ENCODE measurements at places on chromosomes 2 and 18. TPM values are rescaled to one million over a fixed set of nuclear protein-coding genes. Genes with fewer than 3 reads are reported as not detected.

- no peak for DNase-seq
Measured at GRCh38 chr2:28319118-28320008, 73.3 kb upstream of the FOSL2 start.

- no peak for DNase-seq
Measured at GRCh38 chr2:29880084-29880483, 41.3 kb downstream of the ALK start.

DNA sequence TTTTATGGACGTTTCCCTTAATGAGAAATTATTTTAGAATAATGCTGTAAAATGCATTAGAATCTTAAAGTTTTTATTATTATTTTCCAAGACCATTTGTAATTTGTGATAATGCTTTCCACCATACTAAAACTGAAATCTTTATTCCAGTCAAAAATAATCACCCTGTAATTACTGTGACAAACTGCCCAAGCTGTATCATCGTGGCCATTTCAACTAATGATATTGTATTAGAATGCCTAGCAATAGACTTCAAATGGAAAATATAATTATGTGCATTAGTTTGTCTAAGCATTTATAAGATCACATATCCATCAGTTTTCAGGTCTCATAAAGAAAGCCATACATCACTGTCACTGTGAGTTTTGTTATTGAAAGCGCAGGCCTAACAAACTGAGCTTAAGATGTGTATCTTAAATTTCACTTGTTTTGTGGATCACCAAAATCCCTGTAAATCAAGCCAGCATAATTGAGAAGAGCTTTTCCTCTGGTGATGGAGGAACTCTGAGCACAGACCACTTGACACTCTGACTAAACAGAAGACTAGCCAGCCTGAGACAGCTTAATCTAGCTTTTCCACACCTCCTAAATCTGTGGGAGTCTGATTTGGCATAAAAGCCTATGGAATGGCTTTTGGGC is 1312.2 kb upstream of the ACVR2A start:
- DNase-seq, result no peak

DNA sequence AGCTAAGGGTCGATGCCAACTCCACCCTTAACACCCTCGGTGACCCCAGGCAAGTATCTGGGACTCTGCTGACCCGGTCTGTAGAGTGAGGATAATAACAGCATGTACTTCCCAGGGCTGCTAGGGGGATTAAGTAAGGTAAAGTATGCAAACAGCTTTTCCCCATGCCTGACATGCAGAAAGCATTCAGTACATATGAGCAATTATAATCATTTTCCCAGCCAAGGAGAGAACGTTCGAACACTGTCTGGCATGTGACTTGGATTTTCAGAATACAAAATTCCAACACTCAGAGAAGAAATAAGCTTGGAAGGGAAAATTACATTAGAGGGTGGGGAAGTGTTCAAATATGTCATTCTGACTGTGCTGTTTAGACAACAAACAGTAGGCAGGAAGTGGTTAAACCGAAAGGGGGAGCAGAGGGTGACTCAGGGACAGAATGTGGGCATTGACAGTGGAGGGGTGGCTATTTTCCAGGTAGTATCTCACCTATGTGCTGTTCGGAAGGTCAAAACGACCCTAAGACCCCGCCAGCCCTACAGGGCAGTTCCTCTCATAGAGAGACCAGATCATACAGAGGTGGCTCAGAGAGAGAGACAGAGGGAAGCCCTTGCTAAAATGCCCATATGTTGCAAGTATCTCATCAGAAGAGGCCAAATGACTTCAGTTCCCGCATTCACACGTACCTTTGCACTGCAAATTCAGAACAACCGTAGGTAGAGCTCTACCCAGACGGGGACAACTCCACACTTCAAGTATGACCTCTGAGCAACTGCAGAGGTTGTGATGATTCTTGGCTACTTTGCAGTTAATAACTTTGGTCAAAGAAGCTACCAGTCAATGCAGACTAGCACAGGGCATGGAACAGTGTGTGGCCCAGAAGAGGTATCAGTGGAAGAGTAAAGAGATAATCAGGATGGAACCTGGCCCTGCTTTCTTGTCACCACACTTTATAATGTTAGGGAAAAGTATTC is 14.8 kb downstream of the ASPRV1 start:
- no peak for DNase-seq

- DNase-seq, result no peak
Measured at GRCh38 chr2:24117902-24118301, 5.2 kb downstream of the PFN4 start.

DNA sequence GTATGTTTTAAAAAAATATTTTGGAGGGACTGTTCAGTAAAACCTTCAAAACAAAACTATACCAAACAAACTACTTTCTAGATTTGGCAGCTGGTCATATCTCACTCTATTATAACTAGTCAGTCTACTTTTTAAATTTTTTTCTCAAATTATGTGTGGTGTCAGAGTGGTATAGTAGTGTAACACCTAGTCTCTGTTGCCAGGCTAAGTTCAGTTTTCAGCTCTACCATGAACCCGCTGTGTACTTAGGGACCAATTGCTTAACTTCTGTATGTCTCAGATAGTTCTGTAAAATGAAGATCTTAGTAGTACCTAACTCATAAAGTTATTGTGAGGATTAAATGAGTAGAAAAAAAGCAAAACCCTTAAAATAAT is 54.3 kb downstream of the GPD2 start:
- DNase-seq, result no peak

GRCh38 chr2:164369366-164369765 is 251.9 kb downstream of the GRB14 start:
- no peak for DNase-seq

The SLC23A3 gene
- 10.8 TPM for polyA plus RNA-seq

The SCG2 gene
- 1.5 TPM for polyA plus RNA-seq

The SP140L gene
- polyA plus RNA-seq, result 13.5 TPM

Measured in left renal cortex interstitium (tissue), 4 donors.